ENCODE measurements at places on chromosomes 13 and 19. TPM values are rescaled to one million over a fixed set of nuclear protein-coding genes. Genes with fewer than 3 reads are reported as not detected.

Gene PRR36
- total RNA-seq = 11.7 TPM

Gene KLK3
- total RNA-seq = not detected

Gene ZNF730
- total RNA-seq = not detected

Gene ABCC4
- 12.5 TPM for total RNA-seq

Gene TUBB4A
- 1.5 TPM for total RNA-seq

Gene MBD3L2
- not detected for total RNA-seq
